ENCODE measurements at places on chromosomes 12 and 14. TPM values are rescaled to one million over a fixed set of nuclear protein-coding genes. Genes with fewer than 3 reads are reported as not detected.

CPNE6 gene
- not detected for total RNA-seq

FLRT2 gene
- total RNA-seq = 85.2 TPM

DNA sequence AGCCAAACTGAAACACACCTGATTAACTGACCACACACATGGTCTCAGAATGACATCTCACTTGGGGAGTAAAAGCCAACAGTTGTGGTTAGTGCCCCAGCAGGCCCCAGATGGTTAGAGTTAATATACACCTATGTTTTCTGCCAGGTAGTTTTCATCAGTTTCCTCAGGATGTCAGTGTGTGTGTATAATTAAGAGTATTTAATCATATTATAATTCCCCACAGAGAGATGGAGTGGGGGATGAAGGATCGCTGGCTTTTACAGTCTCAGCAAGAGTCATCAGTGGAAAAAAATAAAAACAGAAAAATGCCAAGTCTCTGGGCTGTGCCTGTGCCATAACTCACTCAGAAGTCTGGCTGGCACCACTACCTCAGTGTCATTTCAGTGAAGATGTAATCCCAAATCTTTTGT is 412.5 kb downstream of the ZFP36L1 start:
- no peak for DNase-seq

GRCh38 chr12:41055875-41056577 is 132.1 kb upstream of the PDZRN4 start:
- no peak for DNase-seq

TAS2R42 gene
- not detected for total RNA-seq

Measured in ovary (tissue), 10 donors.